Hematopoietic multipotent progenitor cell treated with erythropoietin and hydrocortisone succinate and interleukin-3 and kit ligand, for 4 days (in vitro differentiated cells): ENCODE measurements at places on chromosomes 1 and 21.

GRCh38 chr1:5492846-5493245 lies 499.4 kb downstream of the NPHP4 start:
- no peak for DNase-seq

GRCh38 chr1:81577004-81577697 lies 223.6 kb upstream of the ADGRL2 start:
- DNase-seq: no peak

DNA sequence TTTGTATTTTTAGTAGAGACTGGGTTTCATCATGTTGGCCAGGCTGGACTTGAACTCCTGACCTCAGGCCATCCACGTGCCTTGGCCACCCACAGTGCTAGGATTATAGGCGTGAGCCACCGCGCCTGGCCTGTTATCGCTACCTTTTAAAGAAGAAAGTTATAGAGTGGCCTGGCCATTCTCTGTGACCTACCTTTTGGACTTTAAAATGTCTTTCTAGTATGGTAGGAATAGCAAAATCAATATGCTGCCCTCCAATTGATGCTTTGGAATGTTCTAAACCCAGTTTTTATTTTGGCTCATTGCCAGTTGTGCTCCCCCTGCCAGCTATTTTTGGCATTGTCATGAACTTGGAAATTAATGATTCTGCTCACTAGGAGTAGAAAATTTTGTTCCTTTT lies 19.9 kb downstream of the HIPK1 start:
- peak; percentile 62 for DNase-seq

- no peak for DNase-seq
These were observed 58.5 kb downstream of the TYW3 start for GRCh38 chr1:74791491-74791890.

GRCh38 chr21:40714536-40714935 lies 132.4 kb downstream of the DSCAM start:
- no peak for DNase-seq

GRCh38 chr1:93559045-93559444 lies 111.1 kb downstream of the FNBP1L start:
- peak; percentile 35 for DNase-seq

DNA sequence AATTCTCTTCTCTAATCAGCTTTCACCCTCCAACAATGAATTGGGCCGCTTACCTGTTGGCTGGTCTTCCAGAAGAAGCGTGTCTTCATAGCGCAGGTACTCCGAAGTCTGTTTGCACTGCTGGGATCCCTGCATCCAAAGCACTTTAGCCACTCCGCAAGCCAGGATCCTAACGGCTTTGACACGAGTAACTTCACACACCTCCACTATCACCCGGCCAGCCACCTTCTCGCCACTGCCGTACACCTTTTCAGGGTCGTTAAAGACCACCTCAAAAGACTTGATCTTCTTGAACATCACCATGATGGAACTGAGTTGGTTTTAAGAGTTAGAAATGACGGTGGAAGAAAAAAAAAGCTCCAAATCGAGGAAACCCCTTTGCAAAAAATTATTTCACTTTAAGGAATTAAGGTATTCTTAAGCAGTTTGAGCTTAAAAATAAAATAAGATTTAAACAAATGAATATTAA lies 381 bp downstream of the TXNIP start:
- no peak for DNase-seq

- no peak for DNase-seq
These were observed 6.4 kb downstream of the ASAP3 start for GRCh38 chr1:23477359-23478144.

- DNase-seq: peak; percentile 75
These were observed 6.9 kb upstream of the CAMK1G start for GRCh38 chr1:209576392-209577197.

- no peak for DNase-seq
These were observed 165.1 kb downstream of the SLC45A1 start for GRCh38 chr1:8482979-8483381.

GRCh38 chr1:214715126-214715525 lies 112.1 kb downstream of the CENPF start:
- DNase-seq: no peak

- DNase-seq: no peak
These were observed 22.5 kb upstream of the FCRL5 start for GRCh38 chr1:157574836-157575235.

GRCh38 chr21:22900490-22900889 lies 1902.3 kb downstream of the NCAM2 start:
- peak; percentile 8 for DNase-seq
